Activated CD8-positive, alpha-beta memory T cell treated with anti-CD3 and anti-CD28 coated beads for 48 hours (primary cell): ENCODE measurements at places on chromosomes 6 and 20.

DNA sequence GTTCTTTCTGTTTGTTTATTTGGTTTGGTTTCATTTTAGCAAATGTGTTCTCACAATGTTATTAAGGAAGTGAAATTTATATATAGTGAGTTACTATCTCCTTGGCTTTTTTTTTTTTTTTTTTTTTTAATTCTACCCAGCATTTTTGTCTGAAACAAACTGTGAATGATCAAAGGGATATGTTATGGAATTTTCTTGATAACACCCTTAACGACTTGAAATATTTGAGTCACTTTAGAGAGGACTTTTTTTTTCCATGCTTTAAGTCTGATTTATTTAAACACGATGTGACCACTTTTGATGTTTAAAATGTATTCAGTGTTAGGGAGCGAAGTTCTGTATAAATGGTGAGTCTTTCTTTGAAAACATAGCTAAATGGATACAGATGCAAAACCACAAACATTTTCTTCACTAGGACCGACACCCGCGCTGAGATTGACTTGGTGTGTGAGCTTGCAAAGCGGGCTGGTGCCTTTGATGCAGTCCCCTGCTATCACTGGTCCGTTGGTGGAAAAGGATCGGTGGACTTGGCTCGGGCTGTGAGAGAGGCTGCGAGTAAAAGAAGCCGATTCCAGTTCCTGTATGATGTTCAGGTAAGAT is 149.7 kb downstream of the MTHFD1L start:
- no peak for DNase-seq

GRCh38 chr6:108727966-108728730 is 120.1 kb upstream of the ARMC2 start:
- DNase-seq = no peak

DNA sequence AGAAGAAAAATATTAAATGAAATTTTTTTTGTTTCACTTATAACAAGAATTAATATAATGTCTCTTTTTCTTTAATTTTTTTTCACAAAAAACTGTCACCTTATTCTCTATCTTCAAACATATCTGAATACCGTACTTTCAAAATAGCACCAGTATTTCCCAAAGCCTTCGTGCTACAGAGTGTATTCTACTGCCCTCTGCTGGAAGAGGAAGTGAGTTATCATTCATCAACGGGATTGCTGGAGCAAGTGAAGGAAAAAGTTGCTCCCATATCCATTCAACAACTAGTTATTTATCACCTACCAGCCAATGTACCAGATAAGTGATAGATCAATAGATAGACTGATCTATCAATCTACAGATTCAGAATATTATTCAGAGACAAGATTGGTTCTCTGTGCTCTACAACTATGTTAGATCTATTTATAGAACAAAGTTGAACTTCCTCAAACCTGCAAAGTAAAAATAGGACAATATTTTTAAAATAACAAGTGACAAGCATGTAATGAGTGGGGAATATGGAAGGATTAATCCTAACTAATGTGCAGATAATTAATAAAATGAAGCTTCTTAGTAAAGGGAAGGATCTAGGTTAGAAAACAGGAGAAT is 26.7 kb upstream of the TFAP2B start:
- no peak for DNase-seq

GRCh38 chr6:101195588-101195987 is 197.9 kb upstream of the GRIK2 start:
- DNase-seq = no peak

- no peak for DNase-seq
These were observed 183.2 kb downstream of the TINAG start for GRCh38 chr6:54491431-54491830.

GRCh38 chr6:134073161-134073560 is 20.7 kb upstream of the SLC2A12 start:
- no peak for DNase-seq
